ENCODE measurements at places on chromosomes 1 and 21. TPM values are rescaled to one million over a fixed set of nuclear protein-coding genes. Genes with fewer than 3 reads are reported as not detected.

TEDDM1 gene
- polyA plus RNA-seq: not detected

AMY2A gene
- polyA plus RNA-seq: 0.37 TPM

TEKT2 gene
- 0.12 TPM for polyA plus RNA-seq

RIMKLA gene
- polyA plus RNA-seq: 0.11 TPM

LDLRAD1 gene
- not detected for polyA plus RNA-seq

HES2 gene
- 0.18 TPM for polyA plus RNA-seq

ETV3L gene
- not detected for polyA plus RNA-seq

NBPF4 gene
- polyA plus RNA-seq: not detected

LORICRIN gene
- not detected for polyA plus RNA-seq

AGO3 gene
- polyA plus RNA-seq: 7.6 TPM

NMNAT2 gene
- polyA plus RNA-seq: 1.9 TPM

KIF26B gene
- 0.56 TPM for polyA plus RNA-seq

CRNN gene
- polyA plus RNA-seq: 0.36 TPM

FMO3 gene
- polyA plus RNA-seq: 3.4 TPM

ABCA4 gene
- 0.67 TPM for polyA plus RNA-seq

FCAMR gene
- polyA plus RNA-seq: not detected

COL16A1 gene
- polyA plus RNA-seq: 19.0 TPM

Measured in adipose tissue (tissue), 3 donors.